Bone marrow (tissue), 2 donors: ENCODE measurements at places on chromosomes 13 and 19.

DNA sequence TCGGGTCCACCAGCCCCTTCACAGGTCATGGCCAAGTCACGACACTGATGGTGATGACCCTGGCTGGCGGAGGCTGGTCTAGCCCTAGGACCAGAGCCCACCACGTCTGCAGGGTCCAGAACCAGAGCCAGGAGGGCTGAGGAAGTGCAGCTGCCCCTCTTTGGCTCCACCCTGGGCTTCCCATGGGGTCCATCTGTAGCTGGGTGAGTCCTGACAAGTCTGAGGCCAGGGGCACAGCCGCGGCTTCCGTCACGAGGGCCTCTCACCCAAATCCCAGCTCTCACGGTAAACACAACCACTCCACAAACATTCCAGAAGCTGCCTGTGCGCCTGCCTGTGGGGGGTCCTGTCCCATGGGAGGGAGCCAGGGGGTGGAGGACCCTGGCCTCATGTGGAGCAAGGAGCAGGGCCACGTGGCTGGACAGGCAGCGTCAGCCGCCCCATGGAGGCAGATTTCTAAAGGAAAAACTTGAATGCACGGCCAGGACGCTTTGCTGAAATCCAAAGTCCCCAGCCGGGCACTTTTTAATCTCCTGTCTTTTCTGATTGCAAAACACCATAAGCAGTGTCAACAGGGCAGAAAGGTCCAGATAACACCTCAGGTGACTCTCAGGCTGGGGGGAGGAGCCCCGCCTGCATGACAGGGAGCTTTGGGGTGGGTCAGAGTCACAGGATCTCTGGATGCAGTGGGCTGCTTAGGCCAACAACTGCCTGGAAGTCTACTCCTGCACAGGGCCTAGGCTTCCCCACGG is 29.9 kb downstream of the CEBPG start:
- DNase-seq, result no peak

DNA sequence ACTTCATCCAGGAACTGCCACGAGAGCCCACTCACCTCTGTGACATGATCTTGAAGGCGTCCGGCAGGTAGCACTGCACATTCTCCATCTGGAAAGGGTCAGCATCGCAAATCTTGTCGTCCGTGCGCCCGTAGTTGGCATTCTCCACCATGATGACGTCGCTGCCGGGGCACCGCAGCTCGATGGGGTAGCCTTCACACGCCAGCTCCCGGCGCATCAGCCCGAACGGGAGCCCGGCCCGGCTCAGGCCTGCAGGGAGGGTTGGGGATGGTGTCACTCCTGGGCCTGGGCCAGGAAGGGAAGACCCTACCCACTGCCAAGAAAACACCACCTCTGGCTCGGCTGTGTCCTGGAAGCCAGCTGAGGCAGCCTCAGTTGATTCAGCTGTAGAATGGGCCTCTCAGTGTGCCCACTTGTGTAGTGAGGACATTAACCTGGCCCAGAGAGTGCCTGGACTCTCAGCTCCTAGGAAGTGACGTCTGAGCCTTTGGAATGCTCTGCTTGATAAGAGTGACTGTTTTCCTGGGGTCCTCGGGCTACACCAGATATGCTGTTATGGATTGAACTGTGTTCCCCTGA is 28.4 kb downstream of the ADGRL1 start:
- no peak for DNase-seq

DNA sequence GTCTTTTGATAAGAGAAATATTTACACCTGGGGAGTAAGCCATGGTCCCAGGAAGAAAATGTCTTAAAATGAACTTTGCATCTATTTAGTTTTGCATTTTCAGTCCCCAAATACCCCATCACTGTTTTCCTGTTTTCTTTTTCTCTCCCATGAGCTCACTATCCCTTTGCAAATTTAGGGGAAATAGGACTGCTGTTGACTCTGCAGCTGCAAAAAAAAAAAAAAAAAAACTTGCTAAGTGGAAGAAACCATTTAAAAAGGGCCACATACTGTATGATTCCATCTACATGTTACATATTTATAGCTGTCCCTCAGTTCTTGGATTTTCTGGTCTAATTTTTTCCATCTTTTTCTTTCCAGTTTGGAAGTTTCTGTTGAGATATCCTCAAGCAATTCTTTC is 98.2 kb upstream of the SERP2 start:
- no peak for DNase-seq

GRCh38 chr19:17951990-17952976 is 14.6 kb upstream of the KCNN1 start:
- no peak for DNase-seq

GRCh38 chr13:114105521-114106225 is 26.8 kb downstream of the RASA3 start:
- no peak for DNase-seq

DNA sequence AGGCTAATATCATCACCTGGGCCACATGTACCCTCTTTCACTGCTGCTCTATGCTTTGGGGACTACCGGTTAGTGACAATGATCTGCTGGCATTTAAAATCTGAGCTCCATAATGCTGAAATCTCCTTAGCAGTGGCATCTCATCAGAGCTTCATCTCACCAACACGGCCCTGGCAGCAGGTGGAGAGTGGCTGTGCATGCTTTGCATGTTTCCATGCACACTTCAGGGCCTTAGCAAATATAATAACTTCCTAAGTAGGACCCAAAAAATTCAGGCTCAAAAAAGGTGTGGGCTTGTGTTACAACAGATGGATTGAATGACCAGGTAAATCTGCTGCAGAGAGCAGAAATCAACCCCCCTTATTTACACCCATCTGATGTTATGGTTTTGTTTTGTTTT is 55.2 kb downstream of the ALOX5AP start:
- no peak for DNase-seq
